ENCODE measurements at places on chromosomes 16 and 17.
A peak's percentile ranks its signal among the peaks of the same experiment; 100 is the strongest.

- DNase-seq, result no peak
Measured at GRCh38 chr16:6969594-6969993, 363.1 kb upstream of the RBFOX1 start.

- DNase-seq, result no peak
Measured at GRCh38 chr17:18925187-18925586, 26.8 kb upstream of the SLC5A10 start.

DNA sequence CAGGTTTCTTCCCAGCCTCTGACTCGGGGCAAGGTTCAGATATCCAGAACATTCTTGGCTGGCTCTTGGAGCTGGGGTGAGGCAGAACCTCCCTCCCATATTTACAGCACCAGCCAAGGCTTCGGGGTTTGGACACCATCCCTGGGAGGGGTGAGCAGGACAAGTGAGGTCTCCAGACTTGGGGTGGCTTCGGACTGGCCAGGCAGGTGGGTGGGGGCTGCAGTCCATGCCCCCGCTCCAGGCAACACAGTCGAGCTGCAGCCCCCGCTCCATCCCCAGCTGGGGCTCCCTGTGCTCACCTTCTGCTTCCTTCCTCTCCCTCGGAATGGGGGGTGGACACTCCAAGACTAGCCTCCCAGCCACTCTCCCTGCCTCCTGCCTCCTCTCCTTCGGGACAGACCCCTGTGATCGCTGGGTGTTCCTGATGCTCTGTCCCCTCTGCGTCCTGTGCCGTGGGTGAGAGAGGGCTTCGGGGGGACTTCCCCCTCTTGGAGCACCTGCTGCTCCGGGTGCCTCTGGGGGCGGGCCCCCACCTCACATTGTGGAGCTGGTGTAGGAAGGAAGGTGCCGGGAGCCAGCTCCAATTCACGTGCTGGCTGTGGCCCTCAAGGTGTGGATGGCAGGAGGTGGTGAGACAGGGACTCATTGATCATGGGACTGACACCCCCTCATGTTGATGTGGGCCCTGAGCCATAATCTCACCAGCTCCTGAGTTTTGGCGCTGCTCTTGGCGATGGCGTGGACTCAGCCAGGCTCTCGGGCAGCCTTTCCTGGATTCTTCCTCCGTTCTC is 189.2 kb downstream of the SEC14L1 start:
- no peak for DNase-seq

- DNase-seq, result no peak
Measured at GRCh38 chr17:9389111-9389527, 186.5 kb downstream of the STX8 start.

- no peak for DNase-seq
Measured at GRCh38 chr16:12504312-12504711, 299.4 kb downstream of the CPPED1 start.

DNA sequence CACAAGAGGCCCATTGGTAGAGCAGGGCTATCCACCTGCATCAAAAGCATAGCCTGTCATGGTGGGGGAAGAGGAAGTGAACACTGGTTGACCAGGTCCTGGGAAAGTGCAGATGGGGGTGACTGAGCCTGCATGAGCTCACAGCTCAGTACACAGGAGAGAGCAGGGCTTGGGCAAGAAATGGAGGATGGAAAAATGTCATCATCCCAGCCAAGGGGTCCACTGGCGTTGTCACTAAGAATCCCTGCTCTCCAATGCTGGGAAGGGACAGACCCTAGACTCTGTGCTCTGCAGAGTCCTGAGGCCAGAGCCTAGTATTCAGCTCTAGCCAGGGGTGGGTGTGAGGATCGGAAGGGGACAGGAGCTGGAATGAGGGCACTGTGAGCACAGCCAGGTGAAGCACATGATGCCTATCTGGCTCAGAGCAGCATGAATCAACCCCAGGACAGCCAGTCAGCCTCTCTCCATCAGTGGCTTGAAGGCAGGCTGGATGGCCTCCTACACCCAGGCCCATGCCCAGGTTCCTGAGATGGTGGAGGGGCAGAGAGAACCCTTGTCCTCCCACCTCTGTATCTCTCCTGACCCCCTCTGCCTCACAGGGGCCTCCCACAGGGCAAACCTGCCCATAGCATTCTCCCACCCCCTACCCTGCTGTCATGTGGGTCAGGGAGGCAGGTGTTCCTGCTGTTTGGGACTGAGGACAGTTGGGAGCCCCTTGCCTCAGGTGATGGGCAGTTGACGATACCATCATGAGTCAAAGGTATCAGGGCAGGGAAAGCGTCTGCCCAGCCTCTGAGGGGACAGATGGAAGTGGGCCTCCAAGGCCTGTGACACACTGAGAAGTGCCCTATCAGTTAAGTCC is 13.8 kb upstream of the CTCF start:
- no peak for DNase-seq

DNA sequence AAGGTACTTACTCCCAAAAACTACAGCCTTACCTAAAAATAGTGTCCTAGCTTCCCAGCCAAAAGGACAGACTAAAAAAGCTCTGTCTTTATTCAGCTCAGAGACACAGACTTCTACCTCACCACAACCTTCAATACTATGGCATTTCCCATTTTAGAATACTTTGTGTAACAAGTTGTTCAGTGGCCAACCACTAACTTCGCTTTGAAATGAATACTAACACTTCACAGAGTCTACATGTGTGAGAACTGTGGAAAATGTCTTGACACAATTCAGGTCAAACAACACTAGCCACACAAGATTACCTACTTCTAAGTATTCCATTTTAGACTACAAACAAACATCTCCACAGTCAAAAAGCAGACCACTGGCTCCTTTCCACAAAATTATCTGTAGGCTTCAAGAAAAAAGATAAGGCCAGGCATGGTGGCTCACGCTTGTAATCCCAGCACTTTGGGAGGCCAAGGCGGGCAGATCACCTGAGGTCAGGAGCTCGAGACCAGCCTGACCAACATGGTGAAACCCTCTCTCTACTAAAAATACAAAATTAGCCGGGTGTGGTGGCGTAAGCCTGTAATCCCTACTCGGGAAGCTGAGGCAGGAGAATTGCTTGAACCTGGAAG is 3.2 kb downstream of the HELZ start:
- no peak for DNase-seq

DNA sequence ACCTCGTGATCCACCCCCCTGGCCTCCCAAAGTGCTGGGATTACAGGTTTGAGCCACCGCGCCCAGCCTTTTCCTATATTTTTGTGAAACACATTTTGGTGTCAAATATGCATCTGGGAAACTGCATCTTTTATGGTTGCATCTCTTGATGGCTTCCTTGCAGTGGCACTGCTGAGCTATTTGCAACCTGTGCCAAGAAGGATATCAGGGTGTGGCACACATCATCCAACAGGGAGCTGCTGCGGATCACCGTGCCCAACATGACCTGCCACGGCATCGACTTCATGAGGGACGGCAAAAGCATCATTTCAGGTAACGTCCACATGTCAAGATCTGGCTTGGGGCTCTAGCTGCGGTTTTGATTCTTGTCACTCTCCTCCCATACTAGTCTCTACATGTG is 16.8 kb upstream of the USP43 start:
- DNase-seq, result no peak

DNA sequence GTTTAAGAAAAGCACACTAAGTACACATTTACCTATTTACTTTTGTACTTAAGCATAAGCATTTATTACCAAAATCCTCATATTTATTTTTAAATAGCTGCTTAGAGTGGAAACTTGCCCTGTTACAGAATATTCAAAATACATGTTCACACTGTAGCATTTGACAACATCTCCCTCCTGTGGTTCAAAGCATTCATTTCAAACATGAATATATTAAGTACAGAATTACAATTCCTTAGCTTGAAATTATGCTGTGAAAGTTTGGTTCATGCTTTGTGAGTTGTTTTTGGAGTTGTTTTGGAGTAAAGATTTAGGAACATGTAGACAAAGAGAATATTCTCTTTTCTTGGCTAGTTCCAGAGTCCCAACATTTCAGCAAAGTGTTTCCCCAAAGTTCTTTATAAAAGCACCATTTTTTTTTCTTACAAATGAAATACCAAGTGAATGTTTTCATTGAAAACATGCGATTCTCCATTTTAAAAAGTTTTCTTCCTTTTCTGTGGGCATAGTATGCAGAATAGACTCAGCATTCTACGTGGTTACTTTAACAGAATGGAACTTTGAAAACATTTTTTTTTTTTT is 33.2 kb downstream of the TUBD1 start:
- DNase-seq, result no peak

GRCh38 chr17:11823862-11824261 is 173.4 kb downstream of the ZNF18 start:
- no peak for DNase-seq

- peak; percentile 16 for DNase-seq
Measured at GRCh38 chr16:66486773-66487579, 59.9 kb downstream of the BEAN1 start.

DNA sequence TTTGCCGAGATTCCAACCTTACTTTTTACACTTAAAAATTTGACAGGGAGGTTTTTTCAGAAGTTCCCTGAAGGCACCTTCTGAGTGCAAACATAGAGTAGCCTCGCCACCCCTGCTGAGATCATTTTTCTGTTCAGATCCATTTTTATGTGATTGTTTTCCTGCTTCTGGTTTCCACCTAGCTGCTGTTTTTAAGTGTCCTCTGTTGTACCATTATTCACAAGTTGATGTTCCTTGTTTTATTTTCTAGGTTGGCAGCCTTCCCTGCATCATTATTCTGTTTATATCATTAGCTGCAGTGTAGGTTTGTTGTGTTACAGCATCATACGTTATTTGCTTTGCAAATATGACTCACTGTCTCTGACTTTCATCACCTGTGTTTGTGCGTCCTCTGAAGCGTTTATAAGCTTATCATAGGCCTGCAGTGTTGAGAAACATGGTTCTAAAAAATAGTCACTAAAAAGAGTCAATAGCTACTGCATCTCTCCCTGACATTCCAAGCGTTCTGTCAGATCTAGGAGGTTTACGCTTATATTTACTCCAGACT is 116.9 kb upstream of the CLEC3A start:
- no peak for DNase-seq

DNA sequence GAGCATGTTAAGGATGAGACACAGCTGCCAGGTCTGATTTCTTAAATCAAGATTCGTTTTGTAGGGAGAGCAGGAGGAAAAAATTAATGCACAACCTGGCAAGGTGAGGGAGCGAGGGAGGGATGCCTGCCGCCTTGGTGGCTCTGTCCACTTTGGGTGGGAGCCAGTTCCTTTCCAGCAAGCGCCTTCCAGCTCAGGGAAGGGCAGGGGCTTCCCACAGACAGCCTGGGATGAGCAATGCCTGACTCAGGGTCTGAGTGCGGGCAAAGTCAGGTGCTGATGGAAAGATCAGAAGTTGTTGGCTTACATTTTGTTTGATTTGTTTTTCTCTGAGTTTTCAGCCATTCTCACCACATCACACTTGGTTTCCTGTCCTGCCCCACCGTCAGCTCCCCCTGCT is 220.7 kb downstream of the ENGASE start:
- DNase-seq, result no peak

DNA sequence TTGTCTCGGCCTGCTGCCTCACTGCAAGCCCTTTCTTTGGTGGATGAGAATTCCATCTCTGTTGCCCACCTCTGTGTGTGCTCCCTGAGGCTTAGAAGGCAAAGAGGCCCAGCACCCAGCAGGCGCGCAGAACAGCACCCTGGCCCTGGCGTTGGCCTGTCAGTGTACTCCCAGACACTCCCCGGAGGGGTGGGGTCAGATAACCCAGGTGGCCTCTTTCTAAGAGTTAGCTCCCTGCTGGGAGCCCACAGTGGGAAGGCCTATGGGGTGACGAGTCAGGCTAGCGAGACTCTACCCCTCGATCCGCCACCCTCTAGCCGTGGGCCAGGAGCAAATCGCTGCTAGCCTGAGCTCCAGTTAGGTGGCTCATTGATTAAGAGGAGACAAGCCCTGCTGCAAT is 38.1 kb downstream of the SRL start:
- no peak for DNase-seq

DNA sequence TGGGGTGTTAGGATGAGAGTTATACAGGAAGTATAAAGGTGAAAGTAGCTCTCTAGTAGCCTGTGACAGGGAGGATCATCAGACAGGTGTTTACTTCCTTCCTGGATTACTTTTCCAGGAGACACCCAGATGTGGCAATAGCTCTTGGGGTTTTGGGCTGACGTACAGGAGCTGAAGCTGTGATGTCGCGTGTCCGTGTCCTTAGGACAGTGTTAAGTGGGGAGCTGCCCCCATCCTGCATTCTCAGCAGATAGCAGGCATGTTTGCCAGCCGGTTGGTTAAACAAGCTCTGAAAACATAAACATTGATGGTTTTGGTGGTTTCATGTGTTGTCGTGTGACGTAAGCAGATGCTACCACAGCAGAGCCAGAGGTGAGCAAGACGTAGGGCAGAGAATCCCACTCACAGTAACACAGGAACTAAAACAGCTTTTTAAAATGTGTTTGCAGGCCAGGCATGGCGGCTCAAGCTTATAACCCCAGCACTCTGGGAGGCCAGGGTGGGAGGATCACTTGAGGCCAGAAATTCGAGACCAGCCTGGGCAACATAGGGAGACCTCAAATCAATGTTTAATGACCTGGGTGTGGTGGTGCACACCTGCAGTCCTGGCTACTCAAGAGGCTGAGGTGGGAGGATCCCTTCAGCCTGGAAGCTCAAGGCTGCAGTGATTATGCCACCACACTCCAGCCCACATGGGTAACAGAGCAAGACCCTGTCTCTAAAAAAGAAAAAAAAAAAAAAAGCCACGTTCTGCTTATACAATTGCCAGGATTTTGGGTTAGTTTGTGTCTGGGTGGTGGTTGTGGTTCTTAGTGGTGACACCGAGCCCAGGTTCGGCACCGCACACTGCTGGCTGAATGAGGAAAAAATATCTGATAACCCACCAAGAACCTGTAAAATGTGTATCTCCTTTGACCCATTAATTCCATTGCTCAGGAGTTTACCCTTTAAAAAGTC is 18.2 kb upstream of the IL17C start:
- no peak for DNase-seq

DNA sequence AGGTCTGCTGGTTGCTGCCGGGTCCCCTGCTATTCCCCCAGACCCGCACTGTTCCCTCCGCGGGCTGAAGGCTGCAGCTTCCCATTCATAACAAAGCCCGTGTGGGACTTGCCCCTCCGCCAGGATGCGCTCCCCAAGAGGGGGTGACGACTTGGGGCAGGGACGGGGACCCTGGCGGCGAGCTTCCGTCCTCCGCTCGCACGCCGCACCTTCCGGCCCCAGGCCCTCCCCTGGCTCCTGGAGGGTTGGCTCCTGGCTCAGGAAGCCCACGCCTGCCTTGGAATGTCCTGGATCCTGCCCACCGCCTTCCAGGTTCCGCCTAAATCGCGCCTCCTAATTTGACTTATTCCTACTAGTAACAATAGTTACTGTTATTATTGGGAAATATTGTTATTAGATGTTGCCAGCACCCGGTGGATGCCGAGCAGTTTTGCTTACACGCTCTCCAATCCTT is 1.1 kb upstream of the TFAP4 start:
- no peak for DNase-seq

Measured in occipital lobe (tissue), 3 donors.